ENCODE measurements at places on chromosomes 5 and 9. TPM values are rescaled to one million over a fixed set of nuclear protein-coding genes. Genes with fewer than 3 reads are reported as not detected.

- H3K4me3 ChIP-seq: no peak overlapping the region
- peaks cover 5% of the 10 kb centered on the region for H3K4me1 ChIP-seq
- peaks cover 35% of the 10 kb centered on the region for H3K27me3 ChIP-seq
- H3K27ac ChIP-seq: no peak overlapping the region
- DNase-seq: no peak
Measured at GRCh38 chr5:77974576-77974975, 198.4 kb upstream of the TBCA start.

GRCh38 chr5:118467103-118467502 is 521.2 kb downstream of the DTWD2 start:
- DNase-seq: no peak
- H3K36me3 ChIP-seq: no peaks in the 10 kb centered on the region
- no peaks in the 10 kb centered on the region for H3K4me1 ChIP-seq
- no peak overlapping the region for H3K4me3 ChIP-seq

GRCh38 chr9:107229241-107229741 is 53.8 kb upstream of the RAD23B start:
- H3K4me1 ChIP-seq: peaks cover 4% of the 10 kb centered on the region
- H3K27me3 ChIP-seq: peaks cover 11% of the 10 kb centered on the region
- H3K27ac ChIP-seq: no peak overlapping the region

DNA sequence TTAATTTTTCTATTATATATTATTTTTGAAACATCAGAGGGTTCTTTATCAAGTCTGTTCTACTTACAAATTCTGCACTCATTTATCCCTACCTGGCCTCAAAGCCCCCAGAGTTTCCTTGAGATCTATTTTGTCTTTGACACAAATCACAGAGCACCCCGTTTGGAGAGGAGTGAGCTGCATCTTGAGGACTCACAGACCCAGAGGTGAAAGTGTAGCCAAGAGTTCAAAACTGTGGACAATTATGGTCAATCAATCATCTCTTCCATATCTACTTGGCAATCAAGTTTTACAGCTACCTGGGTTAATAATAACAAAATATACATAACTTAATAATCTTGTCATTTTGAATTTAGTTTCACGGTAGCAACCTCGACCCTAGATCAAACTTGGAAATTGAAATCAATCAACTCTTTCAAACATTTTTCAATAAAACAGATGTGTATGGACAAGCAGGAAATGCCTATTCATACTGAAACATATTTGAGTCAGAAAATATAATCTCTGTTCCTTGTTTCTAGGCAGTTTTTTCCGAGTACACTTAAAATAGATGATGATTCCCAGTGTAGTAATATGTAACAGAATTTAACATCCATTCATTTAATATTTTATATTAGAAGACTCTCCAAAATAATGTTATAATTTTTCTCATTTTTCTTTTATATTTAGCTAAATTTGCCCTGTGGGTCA is 13.7 kb upstream of the SYK start:
- peaks cover 16% of the 10 kb centered on the region for H3K27me3 ChIP-seq
- no peak for DNase-seq
- H3K4me1 ChIP-seq: peaks cover 11% of the 10 kb centered on the region
- no peak overlapping the region for H3K27ac ChIP-seq
- H3K36me3 ChIP-seq: no peaks in the 10 kb centered on the region
- H3K4me3 ChIP-seq: no peak overlapping the region

DNA sequence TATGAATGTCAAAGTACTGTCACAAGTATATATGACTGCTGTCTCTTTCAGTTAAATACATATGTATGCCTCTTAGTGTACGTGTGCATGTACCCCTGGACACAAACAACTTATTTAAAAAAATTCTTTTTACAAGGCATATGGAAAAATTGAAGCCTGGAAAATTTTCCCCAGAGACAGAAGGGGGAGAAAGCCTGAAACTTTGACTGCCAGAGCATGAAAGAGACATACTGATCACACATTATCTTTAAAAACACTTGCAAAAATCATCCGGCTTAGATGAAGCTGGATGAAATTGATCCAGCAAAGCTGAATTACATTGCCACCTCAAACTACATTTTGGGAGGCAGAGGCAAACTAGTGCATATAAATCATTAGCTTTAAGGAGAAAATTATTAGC is 88.0 kb upstream of the NFIB start:
- H3K4me1 ChIP-seq: peaks cover 9% of the 10 kb centered on the region
- no peaks in the 10 kb centered on the region for H3K36me3 ChIP-seq
- H3K4me3 ChIP-seq: no peak overlapping the region
- no peak for DNase-seq
- H3K27ac ChIP-seq: no peak overlapping the region

DNA sequence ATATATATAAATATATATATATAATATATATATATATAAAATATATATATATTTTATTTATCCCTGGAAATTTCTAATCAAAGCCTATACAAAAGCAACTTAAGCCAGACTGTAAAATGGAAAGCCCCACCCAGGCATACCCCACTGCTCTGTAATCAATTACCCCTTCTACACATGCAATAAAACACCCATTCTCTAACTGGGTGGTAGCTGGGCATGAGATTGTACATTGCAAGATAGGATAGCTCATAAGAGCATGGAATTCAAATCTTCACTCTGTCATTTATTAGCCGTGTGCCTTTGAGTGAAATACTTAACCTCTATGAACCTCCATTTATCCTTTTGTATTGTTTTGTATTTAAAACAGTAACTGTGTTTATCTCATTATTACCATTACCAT is 405.3 kb upstream of the SLC30A5 start:
- no peaks in the 10 kb centered on the region for H3K27me3 ChIP-seq
- no peak for DNase-seq
- H3K27ac ChIP-seq: no peak overlapping the region
- H3K36me3 ChIP-seq: no peaks in the 10 kb centered on the region

DNA sequence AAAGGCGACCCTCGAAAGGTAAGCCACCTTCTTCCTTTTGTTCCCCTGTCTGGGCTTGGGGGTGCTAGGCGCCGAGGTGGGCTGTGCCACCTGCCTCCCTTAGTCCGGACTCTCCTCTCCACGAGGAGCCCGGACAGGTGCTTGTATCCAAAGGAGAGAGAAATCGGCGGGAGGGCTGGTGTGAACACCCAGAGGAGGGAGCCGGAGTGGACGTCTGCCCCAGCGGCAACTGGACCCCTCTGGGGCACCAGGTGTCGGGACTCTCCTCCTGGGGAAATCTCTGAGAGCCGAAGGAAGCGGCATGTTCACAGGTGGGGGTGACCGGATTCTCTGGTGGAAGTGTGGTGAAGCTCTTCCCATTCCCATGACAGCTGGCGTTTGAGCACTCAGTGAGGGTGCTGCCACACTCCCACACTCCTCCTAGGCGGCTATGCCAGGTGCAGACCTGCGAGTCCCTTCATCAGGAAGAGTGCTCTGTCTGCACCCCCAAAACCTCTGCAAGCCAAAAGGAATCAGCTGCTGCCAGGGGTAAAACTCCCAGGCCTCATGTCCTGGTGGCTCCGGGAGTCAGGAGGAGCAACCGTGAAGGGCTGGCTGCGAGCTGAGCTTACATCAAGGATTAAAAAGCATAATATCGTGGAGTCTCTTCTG is 921 bp downstream of the KCNIP1 start:
- peaks cover 54% of the 10 kb centered on the region for H3K4me1 ChIP-seq
- H3K4me3 ChIP-seq: peak overlapping the region; percentile 67
- no peak overlapping the region for H3K27ac ChIP-seq
- no peaks in the 10 kb centered on the region for H3K36me3 ChIP-seq
- H3K27me3 ChIP-seq: no peaks in the 10 kb centered on the region

- peak; percentile 81 for DNase-seq
- H3K4me1 ChIP-seq: no peaks in the 10 kb centered on the region
- H3K27ac ChIP-seq: no peak overlapping the region
- H3K27me3 ChIP-seq: no peaks in the 10 kb centered on the region
Measured at GRCh38 chr5:179120421-179120861, 60.3 kb downstream of the ZNF354C start.

DAB2 gene
- 195 TPM for total RNA-seq

CHSY3 gene
- 19.7 TPM for total RNA-seq

DNA sequence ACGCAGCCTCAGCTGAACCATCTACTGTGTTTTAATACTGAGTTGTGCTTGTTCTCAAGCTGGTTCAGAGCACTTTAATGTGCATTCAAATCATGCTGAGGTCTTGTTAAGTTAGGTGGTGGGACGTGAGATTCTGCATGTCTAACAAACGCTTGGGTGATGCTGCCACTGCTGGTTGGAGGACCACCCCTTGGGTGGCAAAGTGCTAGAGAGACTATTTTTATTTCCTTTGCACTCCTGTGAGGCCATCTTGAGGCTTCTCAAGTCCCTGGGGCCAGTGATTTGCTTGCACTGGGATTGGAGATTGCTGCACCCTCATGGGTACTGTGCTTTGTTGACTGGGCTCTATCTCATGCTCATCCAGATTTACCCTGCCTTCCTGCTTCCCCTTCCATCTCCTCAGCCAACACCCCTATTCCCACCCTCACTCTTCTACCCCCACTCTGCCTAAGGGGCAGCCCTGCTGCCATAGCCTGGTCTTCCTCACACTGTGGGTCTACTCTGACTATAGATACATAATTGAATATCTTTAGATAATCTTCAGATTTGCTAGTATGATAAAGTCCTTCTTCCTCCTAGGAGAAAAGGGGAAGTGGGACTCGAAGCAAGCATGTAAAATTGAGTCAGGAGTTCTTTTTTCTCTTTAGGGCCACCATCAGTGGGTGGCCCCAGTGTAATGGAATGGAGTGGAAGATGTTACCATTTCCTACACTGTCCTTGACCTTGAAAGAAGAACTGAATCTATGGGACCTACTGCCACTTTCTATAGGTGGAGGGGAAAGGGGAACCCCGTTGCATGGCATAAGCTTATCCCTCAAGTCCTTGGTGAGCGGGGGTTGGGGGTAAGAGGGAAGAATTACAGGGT is 45.1 kb upstream of the SUB1 start:
- H3K27ac ChIP-seq: no peak overlapping the region
- peaks cover 5% of the 10 kb centered on the region for H3K27me3 ChIP-seq
- H3K4me1 ChIP-seq: peaks cover 16% of the 10 kb centered on the region
- no peak overlapping the region for H3K4me3 ChIP-seq
- no peaks in the 10 kb centered on the region for H3K36me3 ChIP-seq

- H3K36me3 ChIP-seq: no peaks in the 10 kb centered on the region
- no peak overlapping the region for H3K4me3 ChIP-seq
- no peak for DNase-seq
- H3K4me1 ChIP-seq: peaks cover 5% of the 10 kb centered on the region
- peaks cover 17% of the 10 kb centered on the region for H3K27me3 ChIP-seq
- no peak overlapping the region for H3K27ac ChIP-seq
Measured at GRCh38 chr9:77556396-77556795, 91.7 kb downstream of the GNA14 start.

- DNase-seq: no peak
- H3K4me3 ChIP-seq: no peak overlapping the region
- H3K27ac ChIP-seq: no peak overlapping the region
- no peaks in the 10 kb centered on the region for H3K27me3 ChIP-seq
- peaks cover 29% of the 10 kb centered on the region for H3K36me3 ChIP-seq
Measured at GRCh38 chr5:134539732-134540131, 14.3 kb downstream of the JADE2 start.

CTXN3 gene
- not detected for total RNA-seq

- no peak overlapping the region for H3K4me3 ChIP-seq
- H3K36me3 ChIP-seq: no peaks in the 10 kb centered on the region
- H3K27me3 ChIP-seq: no peaks in the 10 kb centered on the region
- no peak for DNase-seq
- no peak overlapping the region for H3K27ac ChIP-seq
- peaks cover 25% of the 10 kb centered on the region for H3K4me1 ChIP-seq
Measured at GRCh38 chr5:107813559-107813958, 142.8 kb upstream of the EFNA5 start.

DNA sequence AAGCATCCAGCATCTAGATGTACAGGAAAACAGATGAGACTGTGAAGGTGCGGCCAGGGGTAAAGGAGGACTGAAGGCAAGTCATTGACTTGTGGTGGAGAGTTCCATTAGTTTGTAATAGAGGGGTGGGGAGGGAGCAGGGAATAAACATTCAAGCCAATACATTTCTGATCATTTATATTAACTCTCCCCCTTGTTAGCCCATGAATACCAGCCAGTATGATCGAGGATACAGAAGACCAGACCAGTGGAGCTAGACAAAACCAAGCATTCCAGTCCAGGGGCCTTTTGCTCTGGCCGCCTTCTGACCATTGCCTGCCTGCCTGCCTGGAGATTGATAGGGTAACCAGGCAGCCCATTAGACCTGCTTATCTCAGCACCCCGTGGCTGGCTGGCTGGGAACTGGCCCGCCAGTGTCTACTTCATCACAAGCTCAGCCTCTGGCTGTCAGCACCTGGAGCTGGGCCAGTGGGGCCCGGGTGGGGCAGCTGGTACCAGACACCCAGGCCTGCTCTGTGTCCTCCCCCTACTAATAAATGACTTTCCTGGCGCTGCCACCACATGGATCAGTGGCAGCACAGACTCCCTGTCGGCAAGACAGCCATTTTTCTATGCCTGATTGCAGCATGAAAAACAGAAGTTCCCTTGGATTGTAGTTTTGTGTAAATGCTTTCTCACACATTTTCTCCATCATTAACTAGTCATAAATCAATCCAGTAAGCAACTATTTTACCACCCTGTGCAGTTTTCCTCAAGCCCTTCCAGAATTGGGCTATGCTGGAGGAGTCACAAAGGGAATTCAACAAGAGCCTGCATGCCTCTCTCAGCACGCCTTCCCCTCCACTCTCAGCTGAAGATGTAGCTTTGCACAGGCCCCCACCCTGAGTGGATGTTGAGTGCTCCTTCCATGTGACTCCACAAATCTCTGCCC is 181.3 kb downstream of the SNCAIP start:
- no peaks in the 10 kb centered on the region for H3K36me3 ChIP-seq
- H3K27ac ChIP-seq: no peak overlapping the region
- no peak overlapping the region for H3K4me3 ChIP-seq
- peaks cover 21% of the 10 kb centered on the region for H3K27me3 ChIP-seq

- no peaks in the 10 kb centered on the region for H3K36me3 ChIP-seq
- H3K4me1 ChIP-seq: peaks cover 25% of the 10 kb centered on the region
Measured at GRCh38 chr5:72065751-72066255, 41.5 kb upstream of the MAP1B start.

GGTA1 gene
- 1.1 TPM for total RNA-seq

WWC1 gene
- total RNA-seq: 3.6 TPM
